ENCODE measurements at places on chromosomes 11 and 22. TPM values are rescaled to one million over a fixed set of nuclear protein-coding genes. Genes with fewer than 3 reads are reported as not detected.

DNA sequence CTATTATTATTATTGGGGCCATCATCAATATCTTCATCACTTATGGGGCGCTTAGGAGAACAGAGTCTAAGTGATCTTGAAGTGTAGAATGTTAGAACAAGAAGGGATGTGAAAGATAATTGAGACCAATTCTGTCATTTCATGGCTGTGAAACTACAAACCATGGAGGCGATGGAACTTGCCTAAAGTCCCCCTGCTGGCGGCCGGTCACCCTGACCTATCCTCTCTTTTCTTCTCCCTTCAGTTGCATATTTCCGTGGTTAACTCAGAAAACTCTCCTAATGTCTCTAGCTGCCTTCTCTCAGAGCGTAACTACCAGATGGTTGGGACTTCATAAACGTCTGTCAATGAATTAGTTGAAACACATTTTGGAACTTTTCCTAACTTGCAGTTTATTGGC, 6.6 kb upstream of the OR4B1 start:
- DNase-seq = peak; percentile 7

DNA sequence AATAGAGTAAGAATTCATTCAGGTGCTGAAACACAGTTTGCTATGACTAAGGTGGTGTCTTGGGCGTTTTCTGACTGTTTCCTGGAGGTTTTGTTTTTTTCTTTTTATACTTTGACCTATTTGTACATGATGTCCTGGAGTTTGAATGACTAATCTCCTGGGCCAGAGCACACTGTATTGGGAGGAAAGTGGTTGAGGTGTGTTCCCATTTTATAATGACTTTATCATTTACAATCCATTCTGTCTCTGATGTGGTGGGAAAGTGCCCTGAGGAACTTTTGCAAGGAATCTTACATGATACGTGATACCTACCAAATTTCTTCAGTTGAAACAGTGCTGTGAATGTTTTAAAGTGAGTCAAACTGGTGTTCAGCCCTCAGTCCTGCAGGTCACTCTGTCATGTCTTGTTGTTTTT, 80.8 kb downstream of the TNRC6B start:
- DNase-seq = peak; percentile 63

DRD2 gene
- total RNA-seq = not detected

OR51B4 gene
- total RNA-seq = not detected

EMID1 gene
- total RNA-seq = under 0.01 TPM

GDPD4 gene
- 0.64 TPM for total RNA-seq

All from fibroblast of villous mesenchyme (primary cell).